ENCODE measurements at places on chromosomes 12 and 14.

DNA sequence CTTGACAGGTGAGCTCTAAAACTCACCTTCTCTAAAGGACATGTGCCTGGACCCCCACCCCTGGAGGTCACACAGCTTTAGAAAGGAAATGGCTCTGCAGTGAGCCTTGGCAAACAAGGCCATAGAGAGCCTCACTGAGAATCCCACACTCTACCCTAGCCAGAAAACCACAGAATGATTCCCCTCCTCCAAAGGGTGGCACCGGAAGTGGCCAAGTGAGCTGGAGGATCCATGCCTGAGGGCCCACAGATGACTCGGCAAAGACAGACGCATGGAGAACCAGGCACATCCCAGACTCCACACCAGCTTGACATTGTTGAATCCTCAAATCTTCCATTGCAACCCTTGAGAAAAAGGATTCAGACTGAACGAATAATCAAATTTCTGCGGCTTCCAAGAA lies 54.2 kb upstream of the PTHLH start:
- DNase-seq = peak; percentile 46

GRCh38 chr12:123748661-123749060 lies 13.4 kb upstream of the DNAH10 start:
- no peak for DNase-seq

DNA sequence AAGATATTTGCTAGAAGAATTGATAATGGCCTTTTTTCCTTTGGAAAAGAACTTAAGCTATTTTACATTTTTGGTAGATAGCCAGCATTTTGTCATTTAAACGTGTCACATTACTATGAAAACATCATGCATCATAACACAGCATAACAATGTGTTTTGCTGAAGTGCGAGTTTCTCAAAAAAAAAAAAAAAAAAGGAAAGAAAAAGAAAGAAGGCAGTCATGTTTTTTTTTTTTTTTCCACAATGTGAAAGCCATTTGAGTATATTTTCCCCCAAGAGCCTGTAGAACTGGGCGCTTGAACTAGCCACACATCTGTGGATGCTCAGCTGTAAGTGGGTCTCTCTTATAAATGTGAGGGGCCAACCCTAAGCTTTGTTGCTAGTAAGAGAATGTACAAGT lies 300.1 kb downstream of the AKAP6 start:
- peak; percentile 26 for DNase-seq

DNA sequence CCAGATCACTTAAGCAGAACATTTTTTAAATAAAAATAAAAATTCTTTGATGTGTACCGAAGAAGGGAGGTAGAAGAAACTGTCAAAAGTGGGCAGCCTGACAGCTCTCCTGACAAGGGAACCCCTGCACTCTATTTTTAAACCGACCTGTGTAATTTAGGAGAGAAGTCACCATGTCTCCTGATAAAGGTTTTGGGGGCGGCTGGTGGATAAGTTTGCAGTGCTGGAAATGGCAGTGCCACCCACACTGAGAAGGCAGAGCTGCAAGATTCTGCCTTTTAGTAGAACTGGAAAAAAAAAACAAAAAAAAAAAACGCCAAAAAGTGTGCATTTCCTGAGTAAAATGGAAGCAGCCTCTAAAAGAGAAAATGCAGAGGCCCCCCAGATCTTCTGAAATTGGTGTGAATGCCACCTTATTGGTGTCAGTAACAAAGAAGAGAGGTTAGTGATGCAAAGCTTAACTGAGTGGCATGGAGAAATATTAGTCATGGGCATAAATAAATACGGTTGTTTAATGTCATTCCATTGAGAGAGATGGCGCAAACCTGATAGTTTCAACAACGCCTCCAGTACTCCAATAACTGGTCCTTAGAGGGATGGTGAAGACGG lies 24.7 kb downstream of the DUSP6 start:
- no peak for DNase-seq

GRCh38 chr12:130953771-130954543 lies at the start of gene ADGRD1:
Gene ADGRD1, plus strand, starts transcription at chr12:130953907. Its CDS starts 559 bp downstream, at chr12:130954466.
- DNase-seq = peak; percentile 40

DNA sequence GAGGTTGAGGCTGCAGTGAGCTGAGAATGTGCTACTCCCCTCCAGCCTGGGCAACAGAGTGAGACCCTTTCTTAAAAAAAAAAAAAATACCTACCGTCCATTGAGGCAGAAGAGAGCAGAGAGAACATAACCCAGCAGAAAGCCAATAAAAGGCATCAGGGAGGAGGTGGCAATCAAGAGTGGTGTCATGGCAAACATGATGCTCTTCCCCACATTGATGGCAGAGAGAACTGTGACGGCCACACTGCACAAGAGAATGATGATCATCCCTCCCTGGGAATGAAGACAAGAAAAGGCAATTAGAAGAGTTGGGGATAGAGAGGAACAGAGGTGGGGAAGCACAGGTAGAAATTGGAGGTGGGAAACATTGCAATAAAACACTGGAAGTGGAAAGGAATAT lies 12.1 kb downstream of the SRSF5 start:
- no peak for DNase-seq

GRCh38 chr12:12542964-12543363 lies 19.7 kb downstream of the DUSP16 start:
- no peak for DNase-seq

DNA sequence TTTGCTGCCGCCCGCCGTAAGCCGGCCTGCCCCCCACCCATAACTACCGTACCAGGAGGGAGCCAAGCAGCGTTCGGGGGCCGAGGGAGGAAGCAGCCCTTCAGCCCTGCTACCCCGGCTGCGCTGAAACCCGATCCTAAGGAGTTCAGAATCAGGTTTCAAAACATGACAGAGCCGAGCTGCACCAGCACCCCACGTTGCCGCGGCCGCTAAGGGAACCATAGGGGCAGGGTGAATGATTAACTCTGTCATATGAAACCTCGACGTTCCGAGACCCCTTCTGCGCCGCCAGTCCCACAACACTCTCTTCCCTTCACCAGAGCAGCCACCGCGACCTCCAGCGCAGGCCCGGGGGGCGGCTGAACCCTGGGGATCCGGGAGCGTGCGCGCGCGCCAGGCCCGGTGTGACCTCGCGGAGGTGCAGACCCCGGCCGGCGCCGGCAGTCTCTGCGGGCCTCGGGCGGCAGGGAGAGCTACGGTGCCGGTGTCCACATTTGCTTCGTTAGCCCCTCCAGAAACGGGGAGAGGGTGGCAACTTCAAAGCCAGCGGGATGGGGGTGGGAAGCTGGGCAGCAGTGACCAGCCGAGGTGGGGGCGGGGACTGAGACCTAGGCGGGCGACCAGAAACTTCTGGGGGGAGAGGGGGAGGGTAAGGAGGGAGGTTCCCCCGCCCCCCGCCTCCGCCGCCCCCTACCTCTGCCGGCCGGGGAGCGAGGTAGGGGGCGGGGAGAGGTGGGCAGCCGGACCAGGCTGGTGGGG lies 1.6 kb downstream of the SIX4 start:
- DNase-seq = peak; percentile 74

DNA sequence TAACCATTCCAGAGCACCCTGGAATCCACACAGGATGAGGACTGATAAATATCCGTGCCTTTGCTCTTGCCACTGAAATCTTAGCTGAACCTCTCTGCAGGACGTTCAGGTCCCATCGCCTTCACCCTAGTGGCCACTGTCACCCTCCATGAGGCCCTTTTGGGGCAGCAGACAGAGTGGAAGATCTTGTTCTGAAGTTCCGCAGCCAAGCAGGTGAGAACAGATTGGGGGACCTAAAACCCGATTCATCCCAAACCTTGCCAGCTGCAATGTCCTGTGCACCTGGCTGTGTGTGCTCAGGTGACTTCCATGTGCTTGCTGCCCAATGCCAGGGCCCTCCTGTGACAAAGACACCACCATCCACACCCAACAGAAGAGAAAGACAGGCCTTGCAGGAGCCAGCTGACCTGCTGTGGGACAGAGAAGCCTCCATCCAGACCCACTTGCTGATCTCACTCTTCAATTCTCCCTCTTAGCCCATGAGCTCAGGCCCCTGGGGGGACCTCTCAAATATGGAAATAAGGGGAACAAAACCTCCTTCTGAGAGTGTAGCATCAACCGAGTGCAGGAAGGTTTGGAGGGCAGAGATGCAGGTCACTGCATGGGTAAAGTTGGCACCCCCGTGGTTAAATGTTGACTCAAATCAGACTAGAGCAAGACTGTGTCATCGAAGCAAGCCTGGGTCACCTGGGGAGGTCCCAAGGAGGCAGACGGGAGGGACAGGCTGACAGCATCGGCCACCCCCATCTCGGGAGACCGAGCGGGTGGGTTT lies 308.7 kb upstream of the DIO3 start:
- no peak for DNase-seq

GRCh38 chr12:72236071-72236705 lies 36.0 kb upstream of the TRHDE start:
- peak; percentile 77 for DNase-seq

Measured in fibroblast of skin of right biceps (primary cell).